NCI-H774 (cell line): ENCODE measurements at places on chromosomes 1 and 21.

- DNase-seq, result no peak
These were observed 22.0 kb downstream of the SLC44A5 start for GRCh38 chr1:75588779-75589475.

- DNase-seq, result peak; percentile 46
These were observed 44.0 kb downstream of the OPTC start for GRCh38 chr1:203537806-203538464.

GRCh38 chr1:30966690-30967369 is 58.3 kb upstream of the SDC3 start:
- DNase-seq, result peak; percentile 66

GRCh38 chr1:227937838-227938145 is 9.9 kb downstream of the WNT9A start:
- no peak for DNase-seq

DNA sequence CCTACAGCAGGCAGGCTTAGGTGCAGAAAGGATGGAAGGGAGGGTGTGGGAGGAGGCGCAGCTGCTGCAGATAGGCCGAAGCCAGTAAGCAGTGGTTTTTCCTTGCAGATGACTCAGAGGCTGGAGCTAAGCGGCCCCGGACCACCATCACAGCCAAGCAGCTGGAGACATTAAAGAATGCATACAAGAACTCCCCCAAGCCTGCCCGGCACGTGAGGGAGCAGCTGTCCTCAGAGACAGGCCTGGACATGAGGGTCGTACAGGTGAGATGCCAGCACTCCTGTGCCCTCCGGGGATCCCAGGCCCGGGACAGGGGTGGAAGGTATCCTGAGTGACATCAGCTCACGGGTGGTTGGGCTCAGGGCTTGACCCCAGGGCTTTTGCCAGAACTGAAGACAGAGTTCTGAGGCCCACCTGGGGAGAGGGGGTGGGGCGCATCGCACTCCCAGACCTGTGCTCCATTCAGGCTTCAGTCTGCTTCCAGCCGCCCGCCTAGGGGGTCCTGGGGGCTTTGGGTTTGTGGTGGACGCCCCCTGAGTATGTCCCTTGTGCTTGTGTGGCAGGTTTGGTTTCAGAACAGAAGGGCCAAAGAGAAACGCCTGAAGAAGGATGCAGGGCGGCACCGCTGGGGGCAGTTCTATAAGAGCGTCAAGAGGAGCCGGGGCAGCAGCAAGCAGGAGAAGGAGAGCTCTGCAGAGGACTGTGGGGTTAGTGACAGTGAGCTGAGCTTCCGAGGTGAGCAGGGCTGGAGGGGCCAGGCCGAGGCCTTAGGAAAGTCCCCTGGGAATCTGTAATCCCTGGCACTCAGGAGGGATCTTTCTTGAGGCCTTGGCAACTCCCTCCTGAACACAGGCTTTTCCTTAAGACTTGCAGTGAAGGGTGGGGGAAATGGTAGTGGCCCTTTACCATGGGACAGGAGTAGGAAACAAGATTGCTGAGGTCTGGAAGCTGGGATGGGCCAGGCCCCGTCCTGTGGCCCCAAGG is 41.5 kb downstream of the LHX4 start:
- DNase-seq, result no peak

GRCh38 chr1:167175901-167176300 is 44.8 kb upstream of the POU2F1 start:
- DNase-seq, result no peak

GRCh38 chr1:145994391-145995120 is 1.8 kb downstream of the TXNIP start:
- no peak for DNase-seq

GRCh38 chr1:117686907-117687306 is 81.1 kb downstream of the TENT5C start:
- no peak for DNase-seq

DNA sequence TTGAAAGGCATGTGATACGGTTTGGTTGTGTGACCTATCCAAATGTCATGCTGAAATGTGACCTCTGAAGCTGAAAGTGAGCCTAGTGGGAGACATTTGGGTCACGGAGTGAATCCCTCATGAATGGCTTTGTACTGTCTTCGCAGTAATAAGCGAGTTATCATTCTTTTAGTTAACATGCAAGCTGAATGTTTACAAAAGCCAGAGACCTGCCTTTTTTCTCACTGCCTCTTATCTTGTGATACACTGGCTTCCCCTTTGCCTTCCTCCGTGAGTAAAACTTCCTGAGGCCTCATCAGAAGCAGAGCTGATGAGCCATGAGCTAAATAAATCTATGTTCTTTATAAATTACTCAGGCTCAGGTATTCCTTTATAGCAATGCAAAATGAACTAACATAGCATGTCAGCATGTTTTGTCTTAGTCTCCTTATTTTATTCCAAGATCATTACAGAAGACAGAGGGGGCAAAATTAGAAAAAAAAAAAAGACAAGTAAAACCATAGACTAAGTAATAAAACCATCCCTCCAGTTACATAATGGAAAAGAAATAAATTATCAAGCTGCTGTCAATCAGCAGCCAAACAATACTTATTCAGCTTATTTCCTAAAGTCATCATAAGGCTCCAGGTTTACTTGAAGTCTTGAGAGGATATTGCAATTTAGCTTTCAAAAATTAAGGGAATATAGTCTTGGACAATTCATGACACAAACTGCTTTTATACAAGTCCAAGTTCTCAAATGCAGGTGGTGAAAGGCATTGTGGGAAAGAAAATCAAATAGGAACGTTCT is 12.1 kb downstream of the RGS18 start:
- no peak for DNase-seq

DNA sequence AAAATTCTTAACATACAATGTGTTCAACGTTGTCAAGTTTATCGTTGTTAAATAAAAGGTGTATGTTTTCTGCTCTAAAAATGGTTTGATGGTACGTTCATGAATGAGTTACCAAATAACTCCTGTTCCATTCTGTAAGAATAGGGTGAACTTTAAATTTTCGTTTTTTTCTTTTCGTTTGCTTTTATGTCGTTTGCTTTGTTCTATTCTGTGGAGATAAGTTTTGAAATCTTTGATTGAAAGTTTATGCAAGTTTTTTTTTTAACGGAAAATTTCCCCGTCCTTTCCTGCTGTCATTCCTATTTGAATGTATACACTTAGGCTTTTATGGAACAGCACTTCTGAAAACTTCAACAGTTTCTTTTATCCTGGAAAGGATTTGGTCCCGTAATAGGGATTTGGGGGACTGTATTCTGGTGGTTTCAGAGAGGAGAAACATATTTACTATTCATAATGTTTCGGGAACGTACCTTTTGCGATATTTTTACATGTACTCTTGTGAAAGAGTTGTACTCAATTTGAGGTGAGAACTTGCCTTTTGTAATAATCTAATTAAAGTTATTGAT is 1.7 kb downstream of the DR1 start:
- no peak for DNase-seq

DNA sequence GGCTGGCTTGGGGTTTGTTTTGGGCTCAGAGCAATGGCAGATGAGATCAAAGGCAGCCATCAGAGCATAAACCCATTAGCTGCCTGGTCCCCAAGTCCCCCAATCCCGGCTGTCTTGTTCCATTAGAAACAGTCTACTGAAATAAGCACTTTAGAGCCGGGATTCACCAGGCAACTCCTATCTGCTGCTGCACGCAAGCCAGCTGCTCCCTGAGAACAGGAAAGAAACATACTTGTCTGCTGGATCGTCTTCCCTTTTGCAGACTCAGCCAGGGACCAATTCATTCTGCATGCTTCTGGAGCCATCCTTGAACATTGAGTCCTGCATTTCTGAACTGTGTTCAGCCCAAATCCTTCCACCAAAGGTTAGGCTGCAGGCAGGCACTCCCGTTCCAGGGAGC is 21.8 kb downstream of the RXRG start:
- no peak for DNase-seq

GRCh38 chr1:153698020-153698922 is 19.8 kb downstream of the NPR1 start:
- no peak for DNase-seq

- DNase-seq, result peak; percentile 79
These were observed 112.3 kb upstream of the TRABD2B start for GRCh38 chr1:48109390-48110013.

DNA sequence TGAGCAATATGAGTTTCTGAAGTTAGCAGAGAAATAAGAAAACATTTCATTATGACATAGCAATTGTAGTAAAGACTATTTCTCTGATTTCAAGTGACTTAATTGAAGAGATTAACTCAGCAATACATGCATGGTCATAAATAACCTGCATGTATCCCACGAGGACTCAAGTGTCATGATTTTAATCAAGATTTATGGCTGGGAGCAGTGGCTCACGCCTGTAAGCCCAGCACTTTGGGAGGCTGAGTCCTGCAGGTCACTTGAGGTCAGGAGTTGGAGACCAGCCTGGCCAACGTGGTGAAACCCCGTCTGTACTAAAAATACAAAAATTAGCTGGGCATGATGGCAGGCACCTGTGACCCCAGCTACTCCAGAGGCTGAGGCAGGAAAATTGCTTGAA is 311.9 kb upstream of the PLD5 start:
- DNase-seq, result no peak

GRCh38 chr1:57321776-57322175 is 102.1 kb downstream of the DAB1 start:
- DNase-seq, result no peak

DNA sequence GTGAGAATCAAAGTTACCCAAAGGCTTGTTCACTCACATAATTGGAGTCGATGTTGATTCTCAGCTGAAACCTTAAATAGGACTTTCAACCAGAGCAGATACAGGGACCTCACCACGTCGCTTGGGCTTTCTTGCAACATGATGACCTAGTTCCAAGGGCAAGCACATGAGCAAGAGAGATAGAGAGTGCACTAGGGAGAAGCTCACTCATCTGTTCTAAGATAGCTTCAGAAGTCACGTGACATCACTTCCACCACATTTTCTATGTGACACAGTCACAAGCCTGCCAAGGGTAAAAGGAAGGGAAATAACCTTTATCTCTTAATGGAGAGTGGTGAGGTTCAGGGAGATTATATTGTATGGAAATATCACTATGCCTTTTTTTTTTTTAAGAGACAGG is 470.1 kb upstream of the PLXNA2 start:
- no peak for DNase-seq

DNA sequence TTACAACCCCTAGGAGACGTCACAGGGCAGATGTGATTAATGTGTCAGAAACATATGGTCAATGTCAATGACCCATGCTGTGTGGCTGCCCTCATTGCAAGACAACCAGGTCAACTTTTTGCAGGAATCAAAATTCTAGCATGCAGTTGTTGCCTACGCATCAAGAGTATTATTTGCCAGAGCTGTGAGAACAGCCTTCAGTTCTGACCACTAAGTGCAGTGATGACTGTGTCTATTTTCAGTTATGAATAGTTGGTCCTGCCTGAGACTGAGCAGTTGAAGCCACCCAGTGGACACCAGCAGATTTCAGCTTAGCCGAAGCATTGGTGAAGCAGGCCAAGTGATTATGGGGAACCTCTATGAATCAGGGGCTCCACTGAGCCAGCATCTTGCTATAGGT is 47.3 kb downstream of the LYPLAL1 start:
- DNase-seq, result no peak

- no peak for DNase-seq
These were observed 93.2 kb downstream of the CTH start for GRCh38 chr1:70504176-70504820.

DNA sequence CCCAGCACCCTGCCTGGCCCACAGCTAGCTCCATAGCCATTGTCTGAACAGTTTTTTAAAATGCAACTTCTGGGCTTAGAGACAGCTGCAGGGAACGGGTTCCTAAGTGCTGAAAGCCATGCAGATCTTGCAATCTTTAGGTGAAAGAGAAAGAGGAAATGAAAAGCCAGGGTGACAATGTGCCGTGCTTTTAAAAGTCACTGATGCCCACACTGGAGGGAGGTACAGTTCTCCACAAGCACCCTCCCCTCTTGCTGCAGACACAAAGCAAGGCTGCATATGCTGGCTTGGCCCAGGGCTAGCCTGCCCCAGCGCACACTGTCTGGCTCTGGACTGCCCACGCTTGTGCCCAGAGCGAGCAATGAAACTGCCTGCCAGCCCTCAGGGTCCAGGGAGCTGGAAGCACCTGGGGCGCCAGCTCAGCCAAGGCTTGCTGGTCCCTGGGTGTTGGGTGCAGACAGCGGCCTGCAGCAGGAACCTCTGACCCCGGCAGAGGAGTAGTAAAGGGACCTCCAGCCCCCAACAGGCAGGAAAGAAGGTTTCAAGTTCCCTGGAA is 70.4 kb downstream of the AJAP1 start:
- DNase-seq, result no peak

- DNase-seq, result no peak
These were observed 100.8 kb downstream of the SIK1 start for GRCh38 chr21:43325968-43326715.

DNA sequence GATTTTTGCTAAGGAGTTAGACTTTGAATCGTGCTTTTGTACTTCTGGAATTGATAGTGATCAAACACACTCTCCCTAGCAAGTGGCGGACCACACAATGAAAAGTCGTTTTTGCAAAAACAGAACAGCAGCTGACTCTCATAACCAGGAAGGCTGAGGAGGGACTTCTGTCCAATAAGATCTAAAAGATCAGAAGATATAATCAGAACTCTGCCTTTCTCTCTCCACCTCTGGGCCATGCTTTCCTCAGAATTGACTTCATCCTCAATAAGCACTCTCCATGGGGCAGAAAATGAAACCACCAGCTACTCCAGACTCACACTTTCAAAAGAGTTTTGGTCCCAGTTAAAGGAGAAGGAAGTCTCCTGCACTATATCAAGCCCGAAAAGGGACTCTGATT is 55.3 kb upstream of the SAMD13 start:
- no peak for DNase-seq

DNA sequence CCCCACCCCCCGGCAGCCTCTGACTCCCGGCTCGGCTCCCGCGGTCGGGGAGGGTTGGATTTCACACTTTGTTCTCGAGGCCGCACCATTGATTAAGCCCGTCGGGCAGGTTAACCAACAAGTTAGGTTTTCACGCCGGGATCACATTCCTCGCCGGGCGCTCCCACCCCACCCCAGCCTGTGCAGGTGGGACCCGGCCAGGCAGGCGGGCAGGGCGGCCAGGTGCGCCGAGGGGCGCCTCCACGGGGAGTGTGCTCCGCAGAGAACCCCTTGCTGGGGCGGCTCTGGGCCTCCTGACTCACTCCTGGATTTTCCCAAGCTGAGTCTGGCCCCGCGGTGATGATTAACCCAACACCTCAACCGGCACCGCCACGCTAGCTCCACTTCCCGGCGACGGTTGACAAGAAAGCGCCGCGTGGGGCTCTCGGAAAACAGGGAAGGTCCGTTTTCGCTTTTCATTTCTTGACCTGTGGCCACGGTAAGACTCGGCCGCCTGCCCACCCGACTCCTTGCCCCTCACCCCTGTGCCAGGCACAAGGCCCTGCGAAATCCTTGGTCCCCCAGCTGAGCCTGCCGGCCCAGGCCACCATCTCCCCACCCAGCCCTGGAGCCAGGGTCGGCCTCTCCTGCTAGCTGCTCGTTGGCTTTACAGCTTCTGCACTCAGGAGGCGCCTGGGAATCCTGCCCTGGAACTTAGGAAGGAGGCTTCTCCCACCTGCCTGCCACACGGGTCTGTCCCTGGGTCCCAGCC is 8.8 kb upstream of the TTLL10 start:
- no peak for DNase-seq

GRCh38 chr1:182032251-182032650 is 29.3 kb downstream of the ZNF648 start:
- no peak for DNase-seq
